ENCODE measurements at places on chromosomes 3 and 15.

GRCh38 chr15:80118956-80119355, 33.8 kb upstream of the FAH start:
- no peak for DNase-seq

- no peak for DNase-seq
Measured at GRCh38 chr3:160210799-160211221, 14.4 kb upstream of the C3orf80 start.

GRCh38 chr15:90001062-90001682, at the start of gene ZNF710:
ZNF710 (plus strand) TSS chr15:90001324; CDS start chr15:90067138, 65,814 bp downstream.
- no peak for DNase-seq

DNA sequence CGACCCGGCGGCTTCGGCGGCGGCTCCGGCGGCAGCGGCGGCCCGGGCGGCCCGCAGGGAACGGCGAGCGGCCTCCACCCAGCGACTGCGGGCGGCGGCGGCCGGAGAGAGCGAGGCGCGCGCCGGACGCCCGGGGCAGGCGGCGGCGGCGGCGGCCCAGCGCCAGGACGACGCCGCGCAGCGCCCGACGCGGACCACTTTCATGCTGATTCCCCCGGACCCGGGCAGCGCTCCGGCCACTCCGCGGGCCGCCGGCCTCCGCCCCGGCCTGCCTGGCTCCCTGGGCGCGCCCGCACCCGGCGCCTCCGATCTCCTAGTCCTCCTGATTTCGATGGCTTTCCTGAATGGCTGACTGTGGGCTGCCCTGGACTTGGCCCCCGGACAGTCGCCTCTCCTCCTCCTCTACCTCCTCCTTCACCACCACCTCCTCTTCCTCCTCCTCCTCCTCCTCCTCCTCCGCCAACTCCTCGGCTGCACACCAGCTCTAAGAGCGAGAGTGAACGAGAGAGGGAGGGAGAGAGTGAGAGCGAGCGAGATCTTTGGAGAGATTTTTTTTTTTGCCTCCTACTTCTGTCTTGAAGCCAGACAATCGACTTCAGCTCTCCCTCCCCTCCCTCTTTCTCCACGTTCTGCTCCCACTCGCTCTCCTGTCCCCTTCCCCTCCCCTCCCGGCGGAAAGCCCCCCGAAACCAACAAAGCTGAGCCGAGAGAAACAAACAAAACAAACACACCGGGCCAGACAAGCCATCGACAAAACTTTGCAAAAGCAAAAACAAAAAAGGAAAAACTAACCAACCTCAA, 844 bp downstream of the NR2F2 start:
- no peak for DNase-seq

GRCh38 chr15:31278061-31278445, 48.6 kb upstream of the KLF13 start:
- no peak for DNase-seq

DNA sequence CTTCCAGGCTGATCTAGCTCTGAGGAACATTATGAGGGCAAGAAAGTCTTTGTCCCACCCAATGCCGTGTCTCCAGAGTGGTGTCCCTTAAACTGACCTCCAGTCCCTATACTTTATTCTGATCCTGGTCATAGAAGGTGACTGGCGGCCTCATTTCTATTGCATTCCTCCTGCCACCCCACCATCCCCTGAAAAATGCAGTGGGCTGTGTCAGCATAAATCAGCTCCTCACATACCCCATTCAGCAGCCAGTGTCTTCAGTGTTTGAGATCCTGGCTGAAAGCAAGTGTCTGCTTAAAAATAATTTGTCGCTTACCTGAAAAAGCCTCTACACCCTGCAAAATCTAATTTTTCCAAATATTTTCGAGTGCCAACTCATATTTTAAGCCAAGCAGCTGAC, 346.1 kb downstream of the FEZF2 start:
- DNase-seq, result no peak

DNA sequence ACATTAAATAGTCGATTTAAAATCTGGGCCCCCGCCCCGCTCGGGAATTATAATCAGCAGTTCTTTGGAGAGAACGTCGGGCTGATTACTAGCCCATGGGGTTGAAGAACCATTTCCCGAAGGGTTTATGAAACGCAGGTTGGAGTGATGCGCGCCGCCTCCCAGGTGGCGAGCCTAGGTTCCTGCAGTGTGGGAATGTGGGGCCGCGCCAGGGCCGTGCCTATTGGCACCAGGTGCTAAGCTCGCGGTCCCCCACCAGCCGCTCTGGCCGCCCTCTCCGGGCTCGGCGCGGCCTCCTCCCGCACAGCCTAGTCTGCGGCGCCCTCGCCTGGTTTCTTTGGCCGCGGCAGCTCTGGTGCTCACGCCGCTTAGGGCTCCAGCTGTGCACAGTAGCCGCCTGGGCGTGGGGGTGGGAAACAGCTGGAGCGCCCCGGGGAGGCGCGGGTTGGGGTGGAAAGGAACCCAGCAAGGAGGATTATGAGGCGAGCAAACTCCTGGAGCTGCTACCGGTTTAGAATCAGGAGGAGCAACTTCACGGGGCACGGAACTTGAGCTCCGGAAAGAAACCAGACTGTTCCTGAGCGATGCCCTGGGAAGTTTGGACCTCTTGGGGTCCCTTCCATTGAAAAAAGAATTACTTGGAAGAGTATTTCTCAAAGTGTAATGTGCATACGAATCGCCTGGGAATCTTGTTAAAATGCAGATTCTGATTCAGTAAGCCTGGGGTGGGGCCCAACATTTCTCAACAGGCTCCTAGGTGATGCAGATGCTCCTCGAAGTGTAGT, 5.6 kb upstream of the MECOM start:
- no peak for DNase-seq

DNA sequence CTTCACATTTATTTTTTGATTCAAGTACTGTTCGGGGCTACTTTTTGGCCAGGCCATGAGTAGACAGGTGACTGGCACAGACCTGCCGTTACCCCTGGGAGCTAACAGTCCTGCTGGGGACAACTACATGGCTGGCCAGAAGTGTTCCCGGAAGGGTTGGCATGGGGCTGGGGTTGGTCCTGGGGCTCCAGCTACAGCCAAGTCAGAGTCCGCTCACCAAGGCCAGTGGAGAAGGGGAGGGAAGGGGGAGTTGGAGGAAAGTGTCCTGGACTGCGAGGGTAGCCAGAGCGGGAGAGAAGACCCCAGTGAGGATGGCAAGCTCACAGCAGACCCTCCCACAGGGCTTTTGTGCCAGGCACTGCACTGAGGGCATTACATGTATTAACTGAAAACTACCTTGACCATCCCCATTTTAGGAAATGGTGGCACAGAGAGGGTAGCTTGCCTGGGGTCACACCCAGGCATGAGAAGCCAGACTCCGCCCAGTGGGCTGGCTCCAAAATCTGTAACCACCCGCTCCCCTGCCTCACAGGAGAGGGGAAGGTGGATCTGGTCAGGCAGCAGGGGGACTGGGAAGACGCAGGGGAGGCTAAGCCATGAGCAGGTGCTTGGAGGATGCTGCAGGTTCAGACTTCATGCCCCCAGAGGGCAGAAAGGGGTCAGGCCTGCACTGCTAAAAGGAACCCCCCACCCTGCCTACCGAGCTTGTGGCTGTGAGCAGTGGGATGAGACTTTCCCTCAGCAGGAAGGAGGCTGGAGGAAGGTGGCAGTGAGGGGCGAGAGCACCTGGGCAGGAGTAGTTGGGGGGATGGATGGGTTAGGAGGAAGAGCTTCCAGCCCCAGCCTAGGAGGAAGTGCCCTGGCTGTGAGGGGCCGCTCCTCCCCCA, 38.3 kb upstream of the ESYT3 start:
- no peak for DNase-seq

DNA sequence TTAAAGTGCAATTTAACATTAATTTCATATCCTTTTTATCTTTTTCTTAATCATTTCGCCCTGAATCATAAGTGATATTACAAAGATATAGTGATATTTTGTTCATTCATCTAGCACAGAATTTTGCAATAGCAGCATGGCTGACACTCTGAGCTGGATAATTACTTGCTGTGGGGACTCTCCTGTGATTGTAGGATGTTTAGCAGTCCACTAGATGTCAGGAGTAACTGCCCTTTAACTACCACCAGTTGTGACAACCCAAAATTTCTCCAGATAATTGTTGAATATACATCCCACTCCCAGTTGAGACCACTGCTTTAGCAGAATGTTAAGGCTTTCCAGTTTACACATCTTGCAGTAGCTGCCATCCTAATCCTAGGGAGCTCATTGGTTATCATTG, 196.8 kb upstream of the MBNL1 start:
- no peak for DNase-seq

DNA sequence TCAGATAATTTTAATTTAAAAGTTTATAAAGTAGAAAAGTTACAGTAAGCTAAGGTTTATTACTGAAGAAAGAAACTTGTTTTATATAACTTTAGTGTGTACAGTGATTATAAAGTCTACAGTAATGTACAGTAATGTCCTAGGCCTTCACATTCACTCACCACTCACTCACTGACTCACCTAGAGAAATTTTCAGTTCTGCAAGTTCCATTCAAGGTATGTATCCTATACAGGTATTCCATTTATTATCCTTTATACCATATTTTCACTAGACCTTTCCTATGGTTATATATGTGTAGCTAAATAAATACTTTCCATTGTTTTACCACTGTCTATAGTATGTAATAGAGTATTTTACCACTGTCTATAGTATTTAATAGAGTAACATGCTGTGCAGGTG, 33.2 kb upstream of the MME start:
- no peak for DNase-seq

- no peak for DNase-seq
Measured at GRCh38 chr3:48560648-48561018, 2.9 kb downstream of the UCN2 start.

- no peak for DNase-seq
Measured at GRCh38 chr3:31974471-31974870, 6.6 kb downstream of the OSBPL10 start.

Data from central memory CD8-positive, alpha-beta T cell (primary cell).